NCI-H2029 treated with DMSO at 0.1 percent for 48 hours (cell line): ENCODE measurements at places on chromosomes 5 and 9.

DNA sequence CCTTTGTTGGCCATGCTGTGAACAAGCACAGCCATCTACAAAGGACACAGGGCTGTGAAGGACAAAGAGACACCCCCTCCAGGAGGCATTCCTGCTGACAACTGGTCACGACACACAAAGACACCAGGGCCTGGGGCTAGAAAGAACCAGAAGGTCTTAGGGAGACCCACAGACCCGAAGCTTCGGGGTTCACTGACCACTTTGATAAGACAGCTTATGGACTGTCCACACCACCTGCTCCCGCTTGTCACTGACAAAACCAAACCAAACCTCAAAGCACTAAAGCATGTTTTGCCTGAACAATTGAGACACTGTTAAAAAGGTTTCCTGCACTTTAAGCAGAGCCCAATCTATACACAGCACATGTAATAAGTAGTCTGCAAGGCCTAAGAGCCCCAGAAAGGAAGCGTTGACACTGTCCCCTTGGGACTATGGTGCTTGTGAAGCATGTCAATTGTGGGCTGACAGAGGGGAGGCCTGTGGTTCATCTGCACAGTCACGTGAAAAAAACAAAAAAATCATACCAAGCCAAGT is 185.0 kb downstream of the GAPVD1 start:
- no peak for DNase-seq

DNA sequence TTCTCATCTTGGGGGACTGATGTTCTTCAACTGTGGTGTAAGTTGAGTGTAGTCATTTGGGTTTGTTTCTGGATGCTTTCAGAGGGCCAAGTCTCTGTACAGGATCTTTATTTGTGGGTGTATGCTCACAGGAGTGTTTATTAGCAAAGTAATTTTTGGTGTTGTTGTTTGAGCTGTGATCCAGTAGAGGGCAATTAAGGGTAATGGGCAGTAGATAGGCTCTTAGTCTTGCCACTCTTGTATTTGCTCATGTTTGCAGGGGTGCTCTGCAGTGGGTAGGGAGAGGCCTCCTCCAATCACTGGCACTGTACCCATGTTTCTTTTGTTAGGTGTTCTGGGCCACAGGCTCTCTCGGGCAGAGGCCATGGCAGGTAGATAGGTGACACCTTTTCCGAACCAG is 45.9 kb upstream of the ITGA2 start:
- no peak for DNase-seq

- no peak for DNase-seq
Observed at GRCh38 chr5:60578315-60578714, 121.7 kb downstream of the DEPDC1B start.

DNA sequence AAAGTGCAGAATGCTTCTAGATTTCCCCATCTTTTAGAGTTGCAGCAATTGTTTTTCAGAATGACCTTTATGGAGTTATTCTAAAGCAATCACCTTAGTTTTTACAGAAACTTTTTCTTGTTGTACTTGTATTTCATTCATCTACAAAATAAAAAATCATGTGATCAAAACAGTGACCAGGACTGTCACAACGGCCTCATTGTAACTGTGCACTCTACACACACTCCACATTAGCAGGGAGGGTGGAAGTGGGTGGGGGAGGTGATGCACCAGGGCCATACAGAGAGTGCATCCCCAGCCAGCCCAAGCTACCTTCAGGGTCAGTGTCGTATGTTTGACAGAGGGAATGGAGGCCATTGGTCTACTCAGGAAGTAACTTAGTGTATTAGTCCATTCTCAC is 26.9 kb downstream of the EGFLAM start:
- no peak for DNase-seq

DNA sequence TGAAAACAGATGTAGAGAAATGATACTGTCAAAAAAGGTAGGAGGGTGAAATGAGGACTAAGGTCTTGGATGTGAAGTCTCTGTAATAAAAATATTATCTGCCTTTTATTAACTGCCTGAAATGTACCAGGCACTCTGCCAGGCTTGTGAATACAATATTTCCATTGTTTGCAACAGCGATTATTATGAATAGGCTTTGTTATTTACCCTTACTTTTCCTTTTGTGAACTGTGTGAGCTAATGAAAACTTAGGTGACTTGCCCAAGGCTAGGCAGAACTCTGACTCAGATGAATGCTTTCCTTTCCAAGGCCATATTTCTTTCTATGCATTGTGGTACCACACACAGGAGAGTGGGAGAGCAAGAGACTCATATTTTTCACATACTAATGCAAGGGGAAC is 204.1 kb downstream of the CDH12 start:
- DNase-seq = no peak

DNA sequence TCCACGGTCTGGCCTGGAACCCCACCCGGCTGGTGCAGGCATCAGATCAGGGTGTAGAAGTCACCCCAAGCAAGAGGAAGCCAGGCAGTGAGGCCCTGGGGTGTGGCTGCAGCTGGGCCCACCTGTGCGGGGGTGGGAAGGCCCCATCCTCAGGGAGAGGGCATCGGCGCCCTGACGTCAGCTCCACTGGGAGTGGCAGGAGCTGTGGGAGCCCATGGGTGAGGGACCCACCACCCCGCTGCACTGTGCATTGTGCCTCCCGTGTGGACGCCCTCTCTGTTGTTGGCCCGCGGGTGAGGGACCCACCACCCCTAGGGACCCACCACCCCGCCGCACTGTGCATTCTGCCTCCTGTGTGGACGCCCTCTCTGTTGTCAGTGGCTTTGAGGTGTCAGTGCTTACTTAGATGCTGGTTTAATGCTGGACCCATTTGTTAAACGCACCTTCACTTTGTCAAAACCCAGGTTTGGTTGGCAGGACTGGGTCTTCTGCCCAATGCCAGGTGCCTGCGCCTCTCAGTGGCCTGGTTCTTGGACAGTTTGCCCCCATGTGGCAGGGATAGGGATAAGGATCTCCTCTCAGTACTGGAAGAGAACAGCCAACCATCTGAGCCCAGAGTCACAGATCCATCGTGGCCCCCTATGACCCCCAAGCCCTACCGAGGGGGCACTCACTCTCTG is 6.9 kb upstream of the EXOC3 start:
- DNase-seq = no peak

- DNase-seq = no peak
Observed at GRCh38 chr5:6177926-6178325, 200.4 kb downstream of the MED10 start.

DNA sequence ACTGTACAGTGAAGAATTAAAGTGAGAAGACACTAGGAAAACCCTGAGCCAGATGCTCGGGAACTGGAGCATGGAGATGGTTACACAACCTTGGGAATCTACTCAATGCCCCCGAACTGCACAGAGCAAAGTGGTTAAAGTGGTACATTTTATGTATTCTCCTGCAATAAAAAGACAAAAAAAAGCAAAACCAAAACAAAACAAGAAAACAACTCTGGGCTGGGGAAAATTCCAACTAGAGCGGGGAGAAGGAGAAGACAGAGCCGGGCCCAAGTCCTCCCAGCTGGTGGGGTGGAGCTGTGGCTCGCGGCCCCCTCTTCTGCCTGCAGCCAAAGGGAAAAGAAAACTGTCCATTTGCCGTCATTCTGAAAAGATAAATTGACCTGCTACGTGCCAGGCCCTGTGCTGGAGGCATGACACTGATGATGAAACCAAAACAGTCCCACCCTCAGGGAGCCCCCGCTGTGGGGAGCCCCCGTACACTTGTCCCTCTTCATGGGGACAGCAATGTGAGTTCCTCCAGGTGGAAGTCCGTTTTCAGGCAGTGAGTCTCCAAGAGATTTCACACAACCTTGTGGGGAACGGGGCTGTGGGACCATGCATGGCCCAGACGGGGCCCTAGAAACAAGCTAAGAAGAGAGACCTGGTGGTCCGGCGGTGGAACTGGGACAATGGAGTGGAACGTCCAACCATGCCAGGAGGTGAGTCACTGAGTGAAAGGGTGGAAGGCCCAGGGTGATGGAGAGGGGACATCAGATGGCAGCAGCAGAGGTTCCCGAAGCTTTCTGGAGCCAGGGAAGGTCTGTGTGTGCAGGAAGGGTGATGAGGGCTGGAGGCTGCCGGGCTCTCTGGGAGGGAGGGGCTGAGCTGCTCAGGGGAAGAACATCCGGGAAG is 114.8 kb upstream of the COL5A1 start:
- DNase-seq = no peak

DNA sequence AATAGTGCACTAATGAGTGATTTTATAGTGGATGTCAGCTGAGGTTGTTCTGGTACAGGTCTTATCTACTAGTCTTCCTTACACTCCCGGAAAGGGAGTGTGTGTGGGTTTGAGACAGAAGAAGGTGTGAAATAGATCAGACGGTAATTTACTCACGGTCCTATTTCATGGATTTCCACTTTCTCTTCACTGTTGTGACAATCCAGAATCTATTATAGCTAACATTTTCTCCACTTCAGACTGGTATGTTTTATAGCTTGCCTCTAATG is 7.0 kb upstream of the C9 start:
- no peak for DNase-seq

DNA sequence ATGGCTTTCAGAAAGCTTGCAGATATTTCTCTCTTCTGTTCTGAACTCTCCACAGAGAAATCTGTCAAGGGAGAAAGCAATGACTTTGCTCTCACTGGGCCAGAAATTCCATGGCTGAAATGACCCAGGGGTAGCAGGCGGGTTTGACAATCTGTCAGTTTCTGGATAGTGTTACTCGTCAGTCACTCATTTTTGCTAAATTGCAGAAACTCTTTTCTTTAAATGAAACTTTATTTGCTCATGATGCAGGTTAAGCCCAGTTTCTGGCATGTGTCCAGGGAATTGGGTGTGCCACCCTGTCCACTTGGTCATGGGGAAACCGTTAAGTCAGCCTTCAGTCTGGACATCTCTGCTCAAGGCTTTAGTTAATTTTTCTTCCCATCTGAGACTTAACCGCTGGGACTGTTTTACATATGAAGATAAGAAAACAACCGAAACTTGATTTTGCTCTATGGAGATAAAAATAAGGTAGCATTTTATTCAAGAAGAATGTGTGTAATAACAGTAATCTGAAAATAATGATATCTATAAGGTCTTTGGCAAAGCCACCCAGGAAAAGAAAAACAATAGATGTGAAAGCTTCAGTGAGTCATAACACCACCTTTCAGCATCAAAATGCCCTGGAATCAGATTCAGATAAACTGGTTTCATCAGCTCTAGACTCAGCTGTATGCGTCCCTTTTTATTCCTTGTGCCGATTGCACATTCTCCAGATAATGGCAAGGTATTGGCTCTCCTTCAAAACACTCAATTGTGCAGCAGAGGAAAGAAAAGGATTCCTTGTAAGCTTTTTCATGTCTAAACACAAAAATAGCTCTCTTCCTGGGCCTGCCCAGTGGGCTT is 308.3 kb downstream of the ZSWIM6 start:
- no peak for DNase-seq

GRCh38 chr9:127504887-127505251 is 53.6 kb downstream of the LRSAM1 start:
- DNase-seq = no peak

DNA sequence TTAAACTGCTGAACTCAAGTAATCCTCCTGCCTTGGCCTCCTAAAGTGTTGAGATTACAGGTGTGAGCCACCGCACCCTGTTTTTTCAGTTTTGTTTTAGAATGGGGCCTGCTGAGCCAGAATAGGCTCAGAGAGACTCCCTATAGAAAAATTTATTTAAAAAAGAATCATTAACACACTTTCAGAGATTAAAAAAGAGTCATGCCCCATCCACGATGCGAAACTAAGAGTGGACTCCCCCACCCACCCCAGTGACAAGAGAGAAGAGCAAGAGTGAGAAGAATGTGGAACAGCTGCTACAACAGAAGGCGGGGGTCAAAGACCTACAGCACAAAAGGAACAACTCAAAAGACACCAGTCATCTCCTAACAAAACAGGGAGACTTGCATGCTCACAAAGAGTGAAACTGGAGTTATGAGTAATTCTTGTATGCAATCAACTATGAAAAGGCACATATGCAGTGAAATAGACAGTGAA is 47.2 kb downstream of the GLDC start:
- DNase-seq = no peak

DNA sequence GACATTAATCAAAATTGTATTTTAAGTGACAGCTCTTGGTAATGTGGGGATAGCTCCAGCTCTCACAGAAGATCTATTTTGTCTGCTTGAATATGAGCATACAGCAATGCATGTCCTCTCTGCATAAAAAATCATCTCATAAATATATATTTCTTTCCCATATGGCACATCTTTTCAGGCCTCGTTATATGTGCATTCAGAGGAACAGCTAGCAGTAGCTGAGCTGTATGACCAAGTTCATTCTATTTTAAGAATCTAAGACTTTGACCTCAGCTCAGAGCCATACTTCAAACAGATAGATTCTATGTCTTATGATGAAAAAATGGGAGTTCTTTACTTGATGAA is 487.2 kb downstream of the ARHGEF28 start:
- DNase-seq = no peak

DNA sequence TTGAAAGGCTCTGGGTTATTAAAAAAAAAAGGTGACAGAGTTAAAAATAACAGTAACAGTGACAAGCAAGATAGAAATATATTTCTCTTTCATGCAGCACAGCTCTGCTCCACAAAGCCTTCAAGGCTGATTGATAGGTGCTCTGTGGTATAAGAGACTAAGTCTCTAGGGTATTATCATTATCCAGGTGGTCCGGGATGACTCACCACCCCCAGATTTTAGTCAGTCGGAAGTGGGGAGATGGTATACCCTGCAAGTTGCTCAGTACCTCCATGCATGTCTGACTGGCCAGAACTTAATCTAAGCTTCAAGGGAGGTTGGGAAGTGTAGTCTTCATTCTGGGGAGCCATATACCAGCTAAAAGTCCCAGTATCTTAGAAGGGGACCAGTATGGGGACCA is 76.1 kb downstream of the SLC1A3 start:
- no peak for DNase-seq

GRCh38 chr5:115342590-115343377 is 46.3 kb upstream of the CCDC112 start:
- no peak for DNase-seq

DNA sequence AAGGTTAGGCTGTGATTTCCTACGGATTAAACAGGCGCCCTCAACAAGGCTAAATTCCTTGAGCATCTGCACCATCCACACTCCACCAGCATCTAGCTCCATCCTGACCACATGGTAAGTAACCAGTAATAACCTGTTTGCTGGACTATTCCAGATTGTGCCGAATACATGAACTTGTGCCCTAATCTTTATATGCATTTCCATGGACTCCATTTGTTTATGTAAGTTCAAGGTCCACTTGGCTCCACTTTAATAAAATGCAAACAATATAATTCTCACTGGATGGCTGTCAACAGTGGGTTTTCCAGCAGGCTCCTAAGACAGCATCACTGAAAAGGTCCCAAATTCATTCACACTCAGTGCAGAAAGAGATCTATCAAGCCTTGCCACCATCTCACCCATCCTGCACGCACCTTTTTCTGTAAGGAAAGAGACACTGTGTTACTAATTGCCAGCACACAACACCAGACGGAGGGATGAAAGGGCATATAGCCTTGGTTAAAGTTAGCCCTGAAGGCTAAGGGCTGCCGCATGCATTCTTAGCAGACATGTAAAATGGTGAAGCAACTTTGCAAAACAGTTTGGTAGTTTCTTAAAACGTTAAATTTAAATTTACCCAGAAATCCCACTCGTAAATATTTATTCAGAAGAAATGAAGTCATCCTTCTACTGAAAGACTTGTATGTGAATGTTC is 88.7 kb downstream of the GLIS3 start:
- DNase-seq = no peak
